ENCODE measurements at places on chromosomes 2 and 18.

- no peak for DNase-seq
Observed at GRCh38 chr2:119286661-119287060, 63.0 kb downstream of the STEAP3 start.

- DNase-seq: no peak
Observed at GRCh38 chr2:164785457-164785856, 56.2 kb downstream of the COBLL1 start.

DNA sequence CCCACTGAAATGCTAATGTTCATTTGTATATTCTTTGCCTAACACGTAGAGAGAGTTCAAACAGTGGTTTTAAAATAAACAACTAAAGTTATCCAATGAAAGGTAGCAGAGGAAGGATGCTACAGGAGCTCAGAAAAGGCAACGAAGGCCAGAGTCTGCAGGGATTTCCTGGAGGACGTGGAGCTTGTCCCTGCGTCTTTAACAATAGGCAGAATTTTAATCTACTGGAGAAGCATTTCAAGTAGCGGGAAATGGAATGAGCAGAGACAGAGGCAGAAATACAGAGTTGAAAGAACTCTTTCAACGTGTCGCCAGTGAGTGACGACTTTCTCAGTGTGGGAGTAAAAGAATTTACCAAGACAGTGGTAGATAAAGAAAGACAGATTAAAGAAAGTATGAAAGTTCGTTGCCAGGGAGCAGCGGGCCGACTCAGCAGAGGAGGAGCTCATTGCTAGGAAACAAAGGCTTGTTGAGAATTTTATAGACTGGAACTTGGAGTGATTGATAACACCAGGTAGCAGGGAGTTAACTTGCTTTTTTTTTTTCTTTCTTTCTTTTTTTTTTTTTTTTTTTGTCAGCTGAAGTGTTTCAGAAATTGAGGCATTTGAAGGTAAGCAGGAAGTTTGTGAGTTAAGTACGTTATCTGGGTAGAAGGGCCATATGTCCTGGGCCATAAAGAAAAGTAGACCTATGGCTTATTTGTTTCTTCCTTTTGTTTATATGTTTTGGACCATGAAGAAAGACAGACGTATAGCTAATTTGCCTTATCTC is 625 bp upstream of the NBAS start:
- peak; percentile 12 for DNase-seq

DNA sequence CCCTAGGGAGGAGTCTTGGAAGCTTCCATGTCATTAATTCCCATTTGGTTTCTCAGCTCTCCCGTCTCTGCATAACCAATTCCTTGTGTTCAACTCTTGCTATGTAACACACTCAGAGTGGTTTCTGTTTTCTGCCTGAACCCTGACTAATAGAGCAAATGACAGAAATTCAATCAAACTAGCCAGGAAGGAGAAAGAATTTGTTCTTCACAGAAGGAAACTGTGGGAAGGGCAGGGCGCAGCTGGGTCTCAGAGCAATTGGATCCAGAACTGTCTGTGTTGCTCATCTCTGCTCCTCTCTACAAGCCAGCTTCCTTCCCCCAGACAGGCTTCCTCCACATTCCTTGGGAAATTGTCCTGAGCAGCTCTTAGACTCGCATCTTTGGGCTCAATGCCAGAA is 269.8 kb downstream of the TNS1 start:
- DNase-seq: no peak

GRCh38 chr2:69298862-69299261 is 88.2 kb downstream of the GFPT1 start:
- no peak for DNase-seq

DNA sequence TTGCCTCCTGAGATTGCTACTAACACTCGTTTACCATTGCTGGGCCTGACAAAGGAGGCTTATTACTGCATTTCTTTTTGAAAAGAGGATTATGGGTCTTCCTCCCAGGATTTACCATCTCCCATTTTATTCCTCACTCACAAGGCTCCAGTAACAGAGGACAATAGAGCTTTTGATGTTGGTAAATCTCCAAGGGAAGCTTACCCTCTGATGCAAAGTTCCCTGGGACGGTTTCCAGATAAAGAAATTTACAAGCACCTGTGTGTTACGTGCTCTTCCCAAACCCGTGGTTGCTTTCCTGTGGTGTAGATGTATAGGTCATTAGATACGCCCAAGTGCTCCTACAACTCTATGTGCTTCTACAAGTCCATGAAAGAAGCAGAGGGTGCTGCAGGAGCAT is 17.1 kb downstream of the VSNL1 start:
- DNase-seq: no peak

DNA sequence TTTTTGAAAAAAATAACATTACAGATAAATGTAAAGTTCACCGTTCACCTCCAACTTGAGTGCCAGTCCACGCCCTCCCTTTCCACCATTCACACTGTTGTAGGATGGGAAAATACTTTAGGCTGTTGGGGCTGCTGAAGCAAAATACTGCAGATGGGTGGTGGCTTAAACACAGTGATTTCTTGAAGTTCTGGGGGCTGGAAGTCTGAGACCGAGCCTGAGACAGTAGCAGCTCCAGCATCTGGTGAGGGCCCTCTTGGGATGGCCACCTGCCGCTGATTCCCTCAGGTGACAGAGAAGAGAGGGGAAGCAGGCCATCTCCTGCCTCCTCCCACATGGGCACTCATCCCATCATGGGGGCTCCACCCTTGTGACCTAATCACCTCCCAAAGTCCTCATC is 17.7 kb downstream of the ALLC start:
- no peak for DNase-seq

GRCh38 chr18:45106331-45106774 is 425.7 kb downstream of the SETBP1 start:
- no peak for DNase-seq

DNA sequence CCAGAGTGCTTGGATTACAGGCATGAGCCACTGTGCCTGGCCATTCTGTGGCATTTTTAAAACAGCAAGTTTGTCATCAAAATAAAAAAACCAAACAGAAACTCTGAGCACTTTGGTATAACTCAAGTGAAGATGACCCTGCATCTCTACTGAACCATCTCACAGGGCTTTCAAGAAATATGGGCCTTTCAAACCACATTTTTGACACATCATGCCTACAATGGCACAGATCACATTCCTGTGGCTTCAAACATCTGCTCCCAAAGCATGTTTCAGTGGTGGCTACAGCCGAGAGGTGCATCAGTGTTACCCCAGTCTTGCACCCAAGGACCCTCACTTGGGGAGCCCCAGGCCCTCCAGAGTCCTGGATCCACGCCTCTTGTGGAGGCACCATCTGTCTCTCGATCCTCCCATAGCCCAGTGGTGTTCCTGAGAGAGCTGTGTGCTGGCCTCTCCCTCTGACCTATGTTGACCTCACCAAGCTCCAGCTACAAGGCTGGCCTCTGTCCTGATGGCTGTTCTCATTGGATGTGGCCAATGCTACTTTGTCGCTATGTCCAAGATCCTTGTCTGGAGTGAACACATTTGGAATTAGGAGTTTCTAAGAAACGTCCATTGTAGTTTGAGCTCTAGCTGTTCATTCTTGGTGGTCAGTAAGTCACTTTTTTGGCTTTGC is 55.2 kb upstream of the RALBP1 start:
- no peak for DNase-seq

GRCh38 chr2:217335341-217335966 is 475.6 kb upstream of the TNP1 start:
- DNase-seq: no peak

- DNase-seq: no peak
Observed at GRCh38 chr2:241858206-241859016, at the start of gene PDCD1. PDCD1 (minus strand) TSS chr2:241858894; CDS start chr2:241858838, 56 bp downstream.

DNA sequence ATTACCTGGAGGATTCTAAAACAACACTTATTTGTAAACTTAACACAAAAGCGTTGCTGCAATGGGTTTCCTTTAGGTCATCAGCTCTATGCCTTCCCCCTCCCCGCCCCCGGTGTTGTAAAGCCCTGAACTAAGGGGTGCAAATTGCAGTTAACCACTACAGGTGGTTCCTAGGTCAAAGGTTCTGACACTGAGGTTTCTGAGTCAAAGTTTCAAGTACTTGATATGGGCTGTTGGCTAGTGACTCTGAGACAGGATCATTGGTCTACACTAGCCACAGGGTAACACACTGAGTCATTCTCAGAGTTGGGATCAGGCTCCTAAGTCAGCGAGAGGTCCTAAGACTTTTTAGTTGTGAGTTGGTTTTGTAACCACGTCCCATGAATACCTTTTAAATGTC is 15.4 kb downstream of the IL1B start:
- DNase-seq: no peak

DNA sequence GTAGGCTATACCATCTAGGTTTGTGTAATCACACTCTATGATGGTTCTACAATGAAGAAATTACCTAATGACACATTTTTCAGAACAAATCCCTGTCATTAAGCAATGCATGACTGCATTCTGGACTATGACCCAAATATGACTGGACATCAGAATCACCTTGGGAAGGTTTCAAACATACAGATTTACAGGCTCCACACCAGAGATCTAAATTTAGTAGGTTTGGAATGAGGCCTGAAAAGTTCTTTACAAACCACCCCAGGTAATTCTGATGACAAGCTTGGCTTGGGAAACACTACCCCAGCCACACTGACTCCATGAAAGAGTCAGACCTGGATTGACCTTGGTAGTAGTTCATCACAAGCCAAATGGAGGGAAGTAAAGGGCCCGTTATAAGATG is 52.2 kb upstream of the NFE2L2 start:
- DNase-seq: no peak

- DNase-seq: no peak
Observed at GRCh38 chr2:31227711-31228125, 6.2 kb upstream of the EHD3 start.

DNA sequence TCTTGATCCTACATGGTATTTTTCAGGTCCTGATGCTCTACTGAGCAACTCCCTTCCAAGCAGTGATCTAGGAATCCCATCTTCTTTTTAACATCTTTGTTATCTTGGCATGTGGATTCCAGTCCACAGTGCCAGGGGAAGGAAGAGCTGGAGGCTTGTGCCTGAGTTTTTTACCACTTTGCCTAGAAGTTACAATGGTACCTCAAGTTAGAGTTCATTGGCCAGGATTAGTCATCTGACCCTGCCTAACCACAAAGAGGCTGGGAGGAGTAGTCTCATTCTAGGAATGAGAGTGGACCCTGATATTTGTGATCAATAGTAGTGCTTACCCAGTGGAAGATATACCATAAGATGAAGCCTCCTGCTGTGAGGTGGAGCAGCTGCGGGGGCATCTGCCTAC is 109.3 kb downstream of the ADCYAP1 start:
- no peak for DNase-seq

GRCh38 chr18:36153771-36154170 is 24.1 kb downstream of the ELP2 start:
- DNase-seq: no peak

DNA sequence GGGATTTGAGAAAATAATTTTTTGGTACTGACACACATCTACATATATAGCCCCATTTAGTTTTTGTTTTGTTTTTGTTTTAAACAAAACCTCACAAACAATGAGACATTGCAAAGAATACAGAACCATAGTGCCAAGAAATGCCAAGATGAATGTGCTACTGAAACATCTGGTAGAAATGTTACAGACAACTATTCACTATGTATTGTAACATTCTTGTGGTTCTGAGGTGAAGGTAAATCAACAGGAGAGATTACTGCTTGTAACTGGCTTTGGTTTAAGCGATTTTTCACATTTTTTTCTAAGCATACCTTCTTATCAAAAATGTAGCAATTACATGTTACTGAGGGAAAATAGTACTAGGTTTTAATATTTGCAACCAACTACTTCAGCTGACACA is 281.3 kb downstream of the ZNF804A start:
- DNase-seq: no peak

- DNase-seq: no peak
Observed at GRCh38 chr2:104476075-104476474, 377.8 kb upstream of the POU3F3 start.

- DNase-seq: no peak
Observed at GRCh38 chr18:75879196-75879595, 451.7 kb upstream of the SMIM21 start.

DNA sequence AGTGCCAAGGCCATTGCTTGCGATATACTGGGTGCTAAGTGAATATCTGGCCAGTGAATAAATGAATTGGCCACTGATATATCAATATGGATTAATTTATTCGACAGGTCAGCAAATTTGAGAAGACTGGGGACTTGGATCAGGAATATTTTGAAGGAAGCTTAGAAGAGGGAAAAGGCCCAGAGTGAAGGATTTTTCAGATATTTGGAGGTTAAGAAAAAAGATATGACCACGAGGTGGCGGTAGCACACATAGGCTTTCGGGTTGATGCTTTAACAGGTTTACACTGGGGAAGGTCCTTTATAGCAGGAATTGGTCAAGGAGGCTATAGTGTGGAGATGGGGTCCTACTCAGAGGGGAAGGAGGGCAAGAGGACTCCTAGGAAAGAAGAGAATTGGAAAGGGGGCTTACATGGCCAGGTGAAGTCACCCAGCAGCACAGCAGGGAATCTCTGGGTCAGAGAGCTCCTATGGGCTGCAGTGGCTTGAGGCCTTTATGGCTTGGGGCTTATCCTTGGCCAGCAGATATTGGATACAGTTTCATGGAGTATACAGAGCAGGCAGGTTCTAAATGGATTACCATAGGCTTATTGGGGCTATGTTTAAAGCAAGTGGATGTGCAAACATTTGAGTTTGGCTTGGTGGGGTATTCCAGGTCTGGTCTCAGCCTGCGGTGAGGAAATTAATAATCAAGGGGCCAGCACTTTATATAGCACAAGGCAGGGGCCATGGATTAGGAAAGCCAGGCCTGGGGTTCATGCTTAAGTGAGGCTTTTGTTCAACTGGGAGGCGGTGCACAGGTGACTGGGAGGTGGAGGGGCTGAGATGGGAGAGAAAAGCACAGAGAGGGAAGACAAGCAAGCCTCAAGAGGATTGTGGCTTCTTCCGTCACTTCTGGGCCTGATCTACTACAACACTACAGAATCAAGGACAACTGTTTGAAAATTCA is 9.7 kb downstream of the IL1RN start:
- peak; percentile 32 for DNase-seq

DNA sequence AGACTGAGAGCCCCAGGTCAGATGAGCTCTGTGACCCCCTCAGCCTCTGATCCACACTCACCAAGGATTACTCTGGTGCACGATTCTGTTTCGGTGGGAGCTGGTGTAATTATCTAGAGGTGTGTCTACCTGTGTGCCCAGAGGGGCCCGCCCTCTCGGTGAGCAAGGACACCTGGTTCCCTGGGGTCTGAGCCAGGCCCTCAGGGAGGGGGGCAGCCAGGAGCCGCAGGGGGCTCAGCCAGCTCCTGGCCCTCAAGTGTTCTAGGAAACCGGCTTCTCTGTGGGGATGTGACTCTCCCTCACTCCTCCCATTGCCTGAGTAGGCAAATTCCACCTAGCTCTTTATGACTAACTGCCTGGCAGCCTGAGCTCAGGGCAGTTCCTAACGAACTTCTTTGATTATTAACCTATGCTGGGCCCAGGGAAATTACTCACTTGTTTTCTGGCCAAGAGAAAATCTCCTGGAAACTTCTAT is 17.4 kb downstream of the AGAP1 start:
- peak; percentile 13 for DNase-seq
